ENCODE measurements at places on chromosomes 2 and 18.

DNA sequence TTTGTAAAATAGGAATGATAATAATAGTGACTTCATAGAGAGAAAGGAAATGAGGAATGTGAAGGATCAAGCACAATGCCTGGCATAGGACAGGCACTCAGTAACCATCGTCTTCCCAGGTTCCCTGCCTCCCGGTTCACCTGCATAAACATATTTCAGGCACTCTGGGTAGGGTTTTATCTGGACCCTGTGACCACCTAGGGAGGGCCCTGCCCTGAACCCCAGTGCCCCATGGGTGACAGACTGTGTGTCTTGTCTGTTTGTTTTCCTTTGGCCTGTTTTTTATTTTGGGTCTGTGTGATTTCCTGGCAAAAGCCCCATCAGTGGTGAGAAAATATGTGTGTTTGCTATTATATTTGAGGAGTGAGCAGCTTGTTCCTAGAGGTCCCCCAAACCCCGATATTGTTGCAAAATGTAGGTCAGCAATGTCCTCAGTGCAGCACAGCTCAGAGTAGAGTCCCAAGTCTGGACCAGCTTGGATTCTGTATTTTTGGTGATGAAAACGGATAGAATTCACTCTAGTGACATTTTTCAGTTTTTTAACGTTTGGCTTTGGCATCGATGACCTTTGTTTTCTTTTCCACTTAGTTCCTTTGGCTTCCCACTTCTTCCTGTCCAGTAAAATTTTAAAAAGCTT, 9.6 kb upstream of the NT5C1B start:
- DNase-seq, result no peak

DNA sequence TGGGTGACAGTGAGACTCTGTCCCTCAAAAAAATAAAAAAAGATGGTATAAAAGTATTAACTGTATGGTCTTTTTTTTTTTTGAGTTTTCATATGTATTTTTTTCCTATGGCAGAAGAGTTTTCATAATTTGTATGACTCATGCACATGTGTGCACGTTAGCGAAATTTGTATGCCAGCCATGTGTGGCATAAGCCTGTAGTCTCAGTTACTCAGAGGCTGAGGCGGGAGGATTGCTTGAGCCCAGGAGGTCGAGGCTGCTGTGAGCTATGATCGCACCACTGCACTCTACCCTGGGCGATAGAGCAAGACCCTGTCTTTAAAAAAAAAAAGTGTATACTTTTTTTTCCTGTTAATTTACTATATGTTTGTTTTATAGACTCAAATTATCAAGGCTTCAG, 160.8 kb downstream of the TGIF1 start:
- no peak for DNase-seq

DNA sequence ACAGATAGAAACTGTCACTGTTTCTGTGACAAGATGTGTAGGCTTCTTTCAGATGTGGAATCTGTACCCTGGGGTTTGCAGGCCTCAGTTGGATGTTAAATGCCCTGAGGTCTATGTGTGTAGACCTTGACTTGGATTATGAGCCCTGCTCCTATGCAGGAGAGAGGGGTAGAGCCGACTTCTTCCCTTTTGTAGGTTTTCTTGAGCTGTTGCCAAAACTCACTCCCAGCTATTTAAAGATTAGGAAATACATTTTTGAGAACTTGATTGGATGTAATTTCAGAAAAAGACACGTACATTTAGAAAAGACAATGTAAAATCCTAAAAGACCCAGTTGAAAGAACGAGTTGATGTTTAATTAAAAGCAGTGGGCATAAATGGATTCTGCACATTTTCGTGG, 374.8 kb downstream of the SLC4A3 start:
- no peak for DNase-seq

DNA sequence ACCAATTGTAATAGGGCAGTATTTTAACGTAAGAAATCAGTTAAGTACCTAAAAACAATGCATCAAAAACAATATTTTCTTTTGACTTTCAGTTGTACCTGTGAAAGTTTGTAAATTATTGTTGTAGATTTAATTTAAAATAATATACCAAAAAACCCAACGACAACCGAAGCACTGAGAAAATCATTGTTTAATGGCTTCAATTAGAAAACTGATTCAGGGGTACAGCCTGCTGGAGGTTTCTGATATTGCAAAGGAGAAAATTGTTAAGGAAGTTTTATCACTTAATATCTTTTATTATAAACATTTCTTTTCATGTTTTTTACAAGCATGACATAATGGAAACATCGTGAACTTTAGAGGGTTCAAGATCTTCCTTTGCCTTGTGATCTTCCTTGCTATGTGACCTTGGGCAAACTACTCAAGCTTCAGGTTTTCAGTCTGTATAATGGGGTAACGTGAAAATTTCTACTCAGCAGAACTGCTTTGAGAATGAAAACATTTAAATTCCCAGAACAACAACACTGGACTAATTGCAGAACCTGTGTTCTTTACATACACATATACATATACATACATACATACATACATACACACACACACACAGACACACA, 76.3 kb upstream of the GLS start:
- DNase-seq, result no peak
